ENCODE measurements at places on chromosomes 2 and 18. TPM values are rescaled to one million over a fixed set of nuclear protein-coding genes. Genes with fewer than 3 reads are reported as not detected.

DNA sequence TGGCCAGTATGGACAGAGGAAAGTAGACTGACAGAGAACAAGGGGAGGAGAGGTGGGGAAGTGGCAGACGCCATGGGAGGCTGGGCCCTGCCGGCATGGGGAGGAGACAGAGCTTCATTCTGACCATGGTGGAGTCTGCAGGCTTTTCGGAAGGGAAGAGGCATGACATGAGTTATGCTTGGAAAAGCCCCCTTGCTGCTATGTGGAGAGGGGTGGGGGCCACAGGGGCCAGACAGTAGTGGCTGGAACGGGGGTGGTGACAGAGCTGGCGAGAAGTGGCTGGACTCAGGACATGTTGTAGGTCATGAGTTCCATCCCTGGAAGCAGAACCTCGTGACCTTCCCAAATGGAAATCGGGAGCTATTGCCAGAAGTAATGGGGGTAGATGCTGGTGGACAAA lies 66.7 kb upstream of the DAPL1 start:
- DNase-seq, result no peak

DNA sequence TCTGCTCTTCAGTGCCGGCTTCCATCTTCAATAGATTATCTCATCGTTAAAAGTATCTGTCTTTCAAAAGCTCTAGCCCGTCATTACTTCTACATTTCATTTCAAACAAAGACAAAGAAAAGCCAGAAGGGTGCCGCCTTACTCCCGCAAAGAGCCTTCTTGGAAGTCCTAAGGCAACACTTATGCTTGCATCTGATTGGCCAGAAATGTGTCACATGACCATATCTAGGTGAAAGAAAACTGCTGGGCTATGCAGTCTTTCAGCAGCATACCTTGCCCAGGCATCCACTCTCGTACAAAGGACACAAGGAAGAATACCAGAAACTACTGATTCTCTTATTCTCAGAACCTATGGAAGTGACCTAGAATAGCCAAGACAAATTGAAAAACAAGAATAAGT lies 217.1 kb upstream of the SLC35G4 start:
- DNase-seq, result no peak

DNA sequence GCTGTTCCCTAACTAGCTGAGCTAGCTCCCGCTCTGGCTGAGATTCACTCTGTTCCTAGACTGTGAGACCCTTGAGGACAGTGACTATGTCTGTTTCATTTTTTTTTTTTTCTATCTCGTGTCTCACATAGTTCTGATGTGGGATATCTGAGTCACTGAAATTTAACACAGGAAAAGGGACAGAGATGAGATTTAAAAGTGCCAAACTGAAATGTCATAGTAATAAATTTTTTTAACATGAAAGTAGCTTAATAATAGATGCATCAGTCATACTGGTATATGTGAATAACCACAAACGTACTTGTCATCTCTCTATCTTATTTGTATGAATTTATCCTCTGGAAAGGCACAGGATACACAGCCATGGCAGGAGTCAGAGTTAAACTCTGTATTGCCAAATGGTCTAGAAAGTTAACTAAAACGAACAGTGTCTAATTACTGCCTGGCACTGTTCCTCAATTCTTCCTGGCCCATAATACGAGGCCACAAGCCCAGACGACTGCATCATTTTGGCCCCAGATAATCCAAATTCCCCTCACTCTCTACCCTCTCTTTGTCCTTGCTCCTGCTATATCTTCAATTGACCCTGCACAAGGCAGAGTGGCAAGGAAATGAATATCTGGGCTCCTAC lies 87.5 kb downstream of the SATB2 start:
- DNase-seq, result no peak

DNA sequence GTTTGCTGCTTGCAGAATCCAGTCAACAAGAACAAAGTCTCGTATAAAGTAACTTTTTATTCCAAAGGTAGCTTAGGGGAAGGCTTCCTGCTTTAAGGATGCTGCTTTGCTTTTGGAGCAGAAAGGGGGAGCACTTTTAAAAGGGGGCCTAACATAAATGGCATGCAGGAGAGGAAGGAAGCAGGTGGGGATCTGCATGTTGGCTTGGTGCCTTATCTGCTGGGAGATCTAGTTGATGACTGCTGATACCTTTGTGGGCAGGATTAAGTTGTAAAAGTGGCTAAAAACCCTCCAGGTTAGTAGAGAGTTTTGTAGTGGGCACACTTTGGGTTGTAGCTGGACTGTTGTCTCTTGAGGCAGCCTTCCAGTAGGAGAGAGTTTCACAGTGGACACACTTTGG lies 22.5 kb downstream of the UBR3 start:
- DNase-seq, result no peak

The OTX1 gene
- 0.04 TPM for polyA plus RNA-seq

The FOXD4L1 gene
- 0.07 TPM for polyA plus RNA-seq

The IER3IP1 gene
- 30.9 TPM for polyA plus RNA-seq

DNA sequence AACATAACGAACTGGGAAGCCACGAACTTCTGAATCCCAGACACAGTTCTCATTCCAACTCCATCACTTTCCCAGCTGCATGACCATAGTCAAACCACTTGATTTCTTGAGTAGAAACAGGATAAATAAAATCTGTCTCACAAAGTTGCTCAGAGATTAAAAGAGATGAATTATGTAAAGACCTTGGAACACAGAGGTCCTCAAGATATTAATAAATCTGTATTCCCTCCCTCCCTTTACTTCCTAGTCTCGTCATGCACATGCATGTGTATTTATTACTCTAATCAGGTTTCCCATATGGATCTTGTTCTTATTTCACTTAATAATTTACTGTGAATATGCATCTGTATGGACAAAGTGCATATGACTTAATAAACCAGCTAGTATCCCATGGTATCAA lies 21.1 kb upstream of the CSRNP3 start:
- no peak for DNase-seq

The UGT1A6 gene
- polyA plus RNA-seq, result 0.06 TPM

DNA sequence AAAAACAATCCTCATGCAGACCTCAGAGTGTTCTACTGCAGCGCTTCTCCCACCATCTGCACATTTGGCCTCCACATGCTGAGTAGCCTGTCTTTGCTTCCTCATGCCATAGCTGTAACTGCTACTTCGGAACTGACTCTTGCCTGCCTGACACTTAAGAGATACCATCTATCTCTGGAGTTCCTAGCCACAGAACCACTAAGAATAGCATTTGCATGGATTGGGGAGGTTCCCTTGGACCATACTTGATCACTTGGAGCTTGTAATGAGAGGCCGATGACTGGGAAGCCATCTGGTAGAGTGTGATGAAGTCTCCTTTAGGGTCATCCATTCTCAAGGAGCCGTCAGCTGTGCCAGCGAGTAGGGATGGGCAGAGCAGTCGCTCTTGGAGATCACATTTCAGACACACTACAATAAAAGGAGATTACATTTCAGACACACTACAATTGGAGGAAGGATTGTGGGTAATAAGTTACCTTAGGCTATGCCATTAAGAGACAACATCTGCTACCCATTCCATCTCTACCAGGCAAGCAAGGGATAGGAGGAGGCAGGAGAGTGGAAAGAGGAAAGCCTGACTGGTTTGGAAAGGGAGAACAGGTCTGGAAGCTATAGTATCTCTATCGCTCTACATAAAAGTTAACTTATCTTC lies 21.8 kb downstream of the DOK1 start:
- no peak for DNase-seq
